ENCODE measurements at places on chromosomes 12 and 14. TPM values are rescaled to one million over a fixed set of nuclear protein-coding genes. Genes with fewer than 3 reads are reported as not detected.
A peak's percentile ranks its signal among the peaks of the same experiment; 100 is the strongest.

Gene DDN
- 0.42 TPM for total RNA-seq

Gene MMP14
- 2.4 TPM for total RNA-seq

Gene APOLD1
- total RNA-seq = 11.1 TPM

Gene ESPL1
- total RNA-seq = 126 TPM

Gene KIF5A
- total RNA-seq = 0.99 TPM

Gene SLC38A1
- total RNA-seq = 168 TPM

Gene NFE2
- total RNA-seq = not detected

Gene PIP4K2C
- total RNA-seq = 16.8 TPM

GRCh38 chr12:19390051-19390598, 49.2 kb upstream of the AEBP2 start:
- no peaks in the 10 kb centered on the region for H3K4me1 ChIP-seq
- DNase-seq = no peak
- H3K4me3 ChIP-seq = no peak overlapping the region
- no peak overlapping the region for H3K27ac ChIP-seq
- no peaks in the 10 kb centered on the region for H3K36me3 ChIP-seq
- no peaks in the 10 kb centered on the region for H3K27me3 ChIP-seq

GRCh38 chr12:5514545-5514944, 82.6 kb downstream of the NTF3 start:
- H3K4me1 ChIP-seq = no peaks in the 10 kb centered on the region
- H3K27ac ChIP-seq = no peak overlapping the region
- no peak for DNase-seq
- H3K36me3 ChIP-seq = no peaks in the 10 kb centered on the region

DNA sequence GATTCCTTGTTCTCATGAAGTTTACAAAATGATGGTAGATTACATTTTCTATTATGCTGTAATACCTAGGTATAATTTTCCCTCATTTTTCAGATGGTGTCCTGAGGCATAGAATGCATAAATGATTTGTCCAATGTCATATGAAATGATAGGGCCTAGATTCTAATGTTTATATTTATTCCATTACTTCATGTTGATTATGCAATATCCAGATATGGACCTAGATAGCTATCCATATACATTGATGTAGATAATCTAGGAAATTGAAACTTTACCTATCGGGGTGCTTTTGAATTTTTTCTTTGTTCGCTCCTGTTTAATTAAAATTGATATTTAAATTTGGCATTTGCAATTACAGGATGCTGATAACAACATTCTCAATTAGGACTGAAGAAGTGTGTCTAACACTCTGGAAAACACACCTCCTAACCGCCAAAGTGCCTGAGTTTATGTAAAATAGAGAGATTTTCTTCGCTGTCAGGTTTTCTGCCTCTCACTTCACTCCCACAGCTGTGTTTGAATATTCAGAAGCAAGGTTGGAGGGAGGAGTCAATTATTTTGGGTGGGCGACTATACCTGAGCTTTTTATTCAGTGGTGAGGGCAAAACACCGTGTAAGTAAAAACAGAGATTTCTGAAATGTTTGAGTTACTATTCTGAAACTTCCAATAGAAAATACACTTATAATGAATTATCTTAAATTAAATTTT, 164.4 kb upstream of the ATP2B1 start:
- H3K27ac ChIP-seq = no peak overlapping the region
- no peak for DNase-seq
- H3K4me1 ChIP-seq = no peaks in the 10 kb centered on the region
- peaks cover 5% of the 10 kb centered on the region for H3K36me3 ChIP-seq

DNA sequence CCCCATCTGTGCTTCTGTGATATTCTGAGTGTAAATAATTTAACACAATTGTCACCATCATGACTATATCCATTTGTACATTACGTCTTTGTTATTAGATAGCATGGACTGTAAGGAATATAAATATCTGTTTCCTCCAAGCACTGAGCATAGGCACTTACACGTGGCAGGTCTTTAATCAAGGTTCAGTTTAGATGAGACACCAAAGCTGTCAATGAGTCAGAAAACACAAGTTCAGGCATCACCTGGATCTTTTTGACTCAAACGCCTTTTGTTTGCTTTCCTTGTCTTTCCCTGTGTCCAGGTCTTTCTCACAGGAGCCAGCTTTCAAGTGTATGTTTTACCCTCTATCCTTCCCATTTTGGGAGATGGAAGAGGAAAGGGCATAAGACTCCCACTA, 163.2 kb upstream of the CCDC198 start:
- no peaks in the 10 kb centered on the region for H3K4me1 ChIP-seq
- H3K36me3 ChIP-seq = no peaks in the 10 kb centered on the region
- no peaks in the 10 kb centered on the region for H3K27me3 ChIP-seq
- no peak for DNase-seq
- no peak overlapping the region for H3K4me3 ChIP-seq

DNA sequence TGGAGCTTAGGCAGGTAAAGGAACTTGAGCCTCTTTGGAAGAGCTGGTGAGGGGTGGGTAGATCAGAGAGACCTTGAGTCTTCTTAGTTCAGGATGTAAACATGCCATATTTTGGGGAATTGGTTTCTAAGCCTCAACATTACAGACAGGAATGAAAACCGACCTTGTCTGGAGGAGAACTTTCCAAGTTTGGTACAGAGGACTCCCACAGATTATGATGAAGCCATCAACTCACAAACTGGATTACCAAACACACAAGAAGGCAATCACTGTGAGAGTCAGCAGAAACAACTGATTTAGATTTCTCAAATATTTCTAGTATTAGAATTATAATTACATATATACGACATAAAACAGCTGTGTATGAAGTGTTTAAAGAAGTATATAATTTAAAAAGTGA, 22.3 kb upstream of the AMN1 start:
- peaks cover 19% of the 10 kb centered on the region for H3K36me3 ChIP-seq
- no peak overlapping the region for H3K27ac ChIP-seq
- DNase-seq = no peak
- no peak overlapping the region for H3K4me3 ChIP-seq
- H3K27me3 ChIP-seq = no peaks in the 10 kb centered on the region

DNA sequence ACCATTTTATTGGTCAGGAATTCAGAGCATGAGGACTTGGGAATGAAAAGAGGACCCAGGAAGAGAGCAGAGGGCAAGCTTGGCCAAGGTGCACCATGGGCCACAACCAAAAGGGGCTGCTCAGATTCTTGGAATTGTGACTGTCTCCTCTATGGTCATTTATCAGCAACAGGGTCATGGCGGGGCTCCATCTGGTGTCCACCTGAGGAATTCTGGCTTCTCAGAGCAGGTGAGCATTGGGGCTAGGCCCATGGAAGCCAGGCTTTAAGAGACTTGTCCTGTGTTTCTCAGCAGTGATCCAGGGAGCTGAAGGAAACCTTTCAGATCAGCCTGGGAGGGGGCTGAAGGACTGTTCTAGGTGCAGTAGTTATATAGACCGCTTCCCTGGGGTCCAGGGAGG, 2.6 kb upstream of the RIN3 start:
- peaks cover 8% of the 10 kb centered on the region for H3K36me3 ChIP-seq
- H3K27me3 ChIP-seq = peaks cover 19% of the 10 kb centered on the region
- no peak overlapping the region for H3K27ac ChIP-seq
- no peak for DNase-seq
- peaks cover 46% of the 10 kb centered on the region for H3K4me1 ChIP-seq

DNA sequence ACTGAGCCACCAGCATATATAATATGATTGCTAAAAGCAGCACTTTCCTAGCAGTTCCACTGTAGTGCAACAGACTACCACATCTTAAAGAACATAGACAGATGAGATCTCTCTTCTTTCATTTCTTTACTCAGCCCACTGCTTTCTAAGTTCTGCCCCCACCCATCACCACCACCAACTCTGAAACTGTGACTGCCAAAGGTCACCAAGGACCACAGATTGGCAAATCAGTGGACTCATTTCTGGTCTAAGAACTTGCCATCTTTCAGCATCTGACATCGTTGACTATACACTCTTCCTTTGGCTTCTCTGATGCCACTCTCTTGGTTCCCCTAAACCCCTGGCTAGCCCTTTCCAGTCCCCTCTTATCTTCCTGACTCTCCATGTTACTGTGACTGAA, 38.4 kb downstream of the IFNG start:
- no peak for DNase-seq
- peaks cover 16% of the 10 kb centered on the region for H3K36me3 ChIP-seq
- no peak overlapping the region for H3K27ac ChIP-seq
- H3K4me1 ChIP-seq = peaks cover 21% of the 10 kb centered on the region

DNA sequence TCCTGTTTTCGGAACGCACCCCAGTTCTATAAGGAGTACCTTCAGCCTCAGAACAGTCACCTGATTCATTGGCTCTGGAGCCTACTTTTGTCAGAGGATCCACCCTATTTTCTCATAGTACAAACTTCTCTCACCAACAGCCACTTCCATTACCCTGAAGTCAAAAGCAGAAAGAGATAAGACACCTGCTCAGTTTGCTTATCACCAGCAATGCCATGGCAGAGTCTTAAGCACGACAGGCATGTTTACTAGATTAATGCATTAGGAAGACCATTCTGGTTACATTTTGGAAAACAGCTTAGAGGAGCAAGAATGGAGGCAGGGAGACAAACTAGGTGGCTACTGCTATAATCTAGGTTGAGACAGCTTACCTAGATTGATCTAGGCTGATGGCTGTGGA, 67.7 kb downstream of the GXYLT1 start:
- H3K27me3 ChIP-seq = no peaks in the 10 kb centered on the region
- DNase-seq = no peak
- no peaks in the 10 kb centered on the region for H3K4me1 ChIP-seq
- H3K36me3 ChIP-seq = peaks cover 2% of the 10 kb centered on the region

GRCh38 chr12:132986885-132987225, 688 bp downstream of the ZNF26 start:
- peaks cover 61% of the 10 kb centered on the region for H3K36me3 ChIP-seq
- no peak for DNase-seq
- no peaks in the 10 kb centered on the region for H3K27me3 ChIP-seq

DNA sequence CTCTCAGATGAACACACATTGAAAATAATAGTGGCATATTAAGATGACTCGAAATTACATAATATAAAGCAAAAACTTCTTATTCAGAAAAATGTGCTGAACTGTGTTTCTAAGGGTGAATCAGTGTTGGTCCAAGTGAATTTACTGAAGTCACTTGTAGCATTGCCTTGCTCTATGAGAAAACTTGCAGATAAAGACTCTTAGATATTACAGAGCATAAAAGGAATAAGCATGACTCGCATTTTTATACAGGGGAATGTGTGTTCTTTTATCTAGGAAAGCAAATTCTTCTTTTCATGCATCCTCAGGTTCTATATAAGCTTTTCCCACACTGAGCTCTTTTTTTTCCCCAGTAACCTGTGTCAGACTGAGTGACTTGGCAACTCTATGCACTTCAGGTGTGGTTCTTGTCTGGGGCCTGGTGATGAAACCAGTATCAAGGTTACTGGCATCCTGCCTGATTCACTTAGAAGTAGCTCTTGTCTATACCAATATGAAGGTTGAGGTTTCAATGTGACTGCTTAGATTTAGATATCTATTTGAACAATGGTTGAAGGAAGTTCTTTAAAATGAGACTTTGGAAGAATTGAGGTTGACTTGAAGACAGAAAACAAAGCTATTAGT, 76.1 kb downstream of the OTOGL start:
- peaks cover 6% of the 10 kb centered on the region for H3K27me3 ChIP-seq
- H3K27ac ChIP-seq = no peak overlapping the region
- peaks cover 12% of the 10 kb centered on the region for H3K4me1 ChIP-seq
- H3K36me3 ChIP-seq = no peaks in the 10 kb centered on the region
- DNase-seq = no peak

DNA sequence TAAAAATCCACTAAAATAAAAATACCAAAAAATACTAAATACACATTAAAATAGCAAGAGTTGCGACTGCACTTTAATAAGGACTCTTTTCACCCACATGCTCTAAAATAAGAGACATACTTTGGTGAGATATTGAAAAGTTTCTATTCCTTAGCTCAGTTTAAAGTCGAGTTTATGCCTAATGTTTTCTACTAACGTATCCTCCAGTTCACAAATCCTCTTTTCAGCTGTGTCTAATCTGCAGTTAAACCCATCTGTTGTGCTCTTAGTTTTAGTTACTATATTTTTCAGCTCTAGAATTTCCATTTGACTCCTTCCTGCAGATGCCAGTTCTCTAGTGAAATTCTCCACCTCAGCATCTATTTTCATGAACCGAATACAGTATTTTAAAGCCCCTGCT, 63.8 kb downstream of the CDK17 start:
- H3K4me3 ChIP-seq = no peak overlapping the region
- peaks cover 38% of the 10 kb centered on the region for H3K36me3 ChIP-seq
- no peak overlapping the region for H3K27ac ChIP-seq
- H3K4me1 ChIP-seq = peaks cover 32% of the 10 kb centered on the region

DNA sequence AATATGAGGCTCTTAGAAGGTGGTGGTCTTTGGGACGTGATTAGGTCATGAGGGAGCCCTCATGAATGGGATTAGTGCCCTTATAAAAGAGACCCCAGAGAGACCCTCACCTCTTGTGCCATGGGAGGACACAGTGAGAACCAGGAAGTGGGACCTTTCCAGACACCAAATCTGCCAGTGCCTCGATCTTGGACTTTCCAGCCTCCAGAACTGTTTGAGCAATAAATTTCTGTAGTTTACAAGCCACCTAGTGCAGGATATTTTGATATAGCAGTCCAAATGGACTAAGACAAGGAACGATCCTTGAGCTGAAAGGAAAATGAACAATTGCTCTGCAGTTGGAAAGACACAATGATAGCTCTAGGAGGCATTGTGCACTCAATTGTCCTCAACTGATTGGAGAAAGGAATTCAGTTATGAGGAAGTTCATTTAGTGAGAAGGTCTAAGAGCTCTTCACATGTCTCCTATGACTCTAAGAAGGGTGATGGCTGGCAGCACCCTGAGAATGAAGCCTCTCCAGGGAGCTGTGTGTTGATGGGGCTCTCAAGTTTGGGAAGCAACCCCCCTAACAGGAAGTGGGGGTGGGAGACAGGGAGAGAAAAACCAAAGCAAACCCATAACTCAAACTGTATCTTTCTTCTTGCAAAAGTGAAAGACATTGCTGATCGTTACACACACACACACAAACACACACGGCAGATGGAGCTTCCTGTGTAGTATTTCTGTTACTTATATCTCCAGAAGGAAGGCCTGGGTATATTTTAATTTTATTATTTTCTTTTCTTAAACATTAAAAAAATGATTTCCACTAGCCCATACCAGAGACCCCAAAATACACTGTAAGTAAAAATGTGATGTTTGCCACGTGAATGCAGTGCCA, 21.0 kb downstream of the CHST11 start:
- peaks cover 49% of the 10 kb centered on the region for H3K36me3 ChIP-seq
- H3K27ac ChIP-seq = peak overlapping the region; percentile 94
- DNase-seq = no peak
- H3K4me1 ChIP-seq = peaks cover 89% of the 10 kb centered on the region
- H3K4me3 ChIP-seq = peak overlapping the region; percentile 82

- peaks cover 8% of the 10 kb centered on the region for H3K27me3 ChIP-seq
- no peaks in the 10 kb centered on the region for H3K36me3 ChIP-seq
- no peak for DNase-seq
- H3K4me1 ChIP-seq = no peaks in the 10 kb centered on the region
- H3K4me3 ChIP-seq = no peak overlapping the region
These were observed 124.5 kb downstream of the PTPRO start for GRCh38 chr12:15446807-15447206.

GRCh38 chr12:32253154-32253790, 146.1 kb upstream of the FGD4 start:
- H3K27me3 ChIP-seq = no peaks in the 10 kb centered on the region
- peaks cover 2% of the 10 kb centered on the region for H3K36me3 ChIP-seq
- H3K27ac ChIP-seq = no peak overlapping the region
- H3K4me1 ChIP-seq = no peaks in the 10 kb centered on the region
- no peak overlapping the region for H3K4me3 ChIP-seq

Measured in activated CD8-positive, alpha-beta T cell treated with anti-CD3 and anti-CD28 coated beads, Interleukin-2, amount 10 ng/mL, durations not matched to agents 7 days and 5 days (primary cell).